Stimulated activated CD8-positive, alpha-beta memory T cell treated with anti-CD3 and anti-CD28 coated beads, Interleukin-4, amount 100 ng/mL, for 4 hours (primary cell): ENCODE measurements at places on chromosomes 16 and 17.

GRCh38 chr17:19705201-19705600 is 11.2 kb downstream of the SLC47A2 start:
- no peak for DNase-seq

GRCh38 chr17:67411397-67411796 is 34.3 kb downstream of the PITPNC1 start:
- no peak for DNase-seq

GRCh38 chr16:29744541-29745101 is 1.2 kb downstream of the C16orf54 start:
- no peak for DNase-seq

DNA sequence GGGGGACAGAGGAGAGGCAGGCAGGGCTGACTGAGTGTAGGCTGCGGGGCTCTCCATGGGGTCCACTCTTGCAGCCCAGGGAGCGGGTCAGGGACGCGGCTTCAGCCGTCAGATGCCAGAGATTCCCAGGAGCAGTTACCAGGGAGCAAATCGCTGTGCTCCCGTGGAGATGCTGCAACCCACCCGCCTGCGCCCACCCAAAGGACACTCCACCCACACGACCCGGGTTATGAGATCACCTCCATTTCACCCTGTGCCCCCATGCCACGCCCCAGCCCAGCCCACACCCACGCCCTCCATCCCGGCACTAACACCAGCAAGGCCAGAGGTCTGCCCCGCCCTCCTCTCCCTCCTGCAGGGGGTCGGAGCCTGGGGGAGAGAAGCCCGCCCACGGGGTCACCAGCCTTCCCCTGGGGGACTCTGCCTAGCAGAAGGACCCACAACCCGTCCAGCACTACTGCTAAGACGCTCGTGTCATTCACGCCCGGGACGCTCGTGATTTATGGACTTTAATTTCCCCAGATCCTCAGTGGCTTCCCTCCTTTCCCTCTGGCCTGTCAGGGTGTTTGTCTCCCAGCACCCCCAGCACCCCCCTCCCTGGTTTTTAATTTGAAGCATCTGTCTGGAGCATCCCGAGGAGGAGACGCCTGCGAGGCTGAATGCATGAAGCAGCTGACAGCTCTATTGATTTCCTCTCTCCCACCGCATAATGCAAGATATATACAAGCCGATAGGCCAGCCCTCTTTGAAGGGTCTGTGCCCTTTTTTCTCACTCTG is 6.7 kb upstream of the RPL38 start:
- no peak for DNase-seq

DNA sequence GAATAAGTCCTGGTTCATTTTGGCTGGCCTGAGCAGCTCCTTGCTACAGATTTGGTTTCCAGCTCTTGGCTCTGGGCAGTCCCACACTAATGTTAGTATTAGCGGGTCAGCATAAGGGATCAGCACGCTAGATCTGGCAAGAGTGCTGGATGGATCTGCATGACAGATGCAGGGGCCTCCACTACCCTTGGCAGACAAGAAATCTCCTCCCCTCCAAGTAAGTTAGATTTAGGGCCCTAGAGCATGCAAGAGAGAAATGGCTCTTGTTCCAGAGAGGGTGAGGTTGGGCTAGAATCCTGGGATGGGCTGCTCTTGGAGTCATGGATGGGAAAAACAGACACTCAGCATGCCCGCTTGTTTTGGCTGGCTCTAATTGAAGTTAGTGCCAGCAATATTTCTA is 414.3 kb downstream of the RBFOX1 start:
- DNase-seq: no peak

GRCh38 chr17:19456016-19456927 is 45.2 kb downstream of the RNF112 start:
- no peak for DNase-seq

DNA sequence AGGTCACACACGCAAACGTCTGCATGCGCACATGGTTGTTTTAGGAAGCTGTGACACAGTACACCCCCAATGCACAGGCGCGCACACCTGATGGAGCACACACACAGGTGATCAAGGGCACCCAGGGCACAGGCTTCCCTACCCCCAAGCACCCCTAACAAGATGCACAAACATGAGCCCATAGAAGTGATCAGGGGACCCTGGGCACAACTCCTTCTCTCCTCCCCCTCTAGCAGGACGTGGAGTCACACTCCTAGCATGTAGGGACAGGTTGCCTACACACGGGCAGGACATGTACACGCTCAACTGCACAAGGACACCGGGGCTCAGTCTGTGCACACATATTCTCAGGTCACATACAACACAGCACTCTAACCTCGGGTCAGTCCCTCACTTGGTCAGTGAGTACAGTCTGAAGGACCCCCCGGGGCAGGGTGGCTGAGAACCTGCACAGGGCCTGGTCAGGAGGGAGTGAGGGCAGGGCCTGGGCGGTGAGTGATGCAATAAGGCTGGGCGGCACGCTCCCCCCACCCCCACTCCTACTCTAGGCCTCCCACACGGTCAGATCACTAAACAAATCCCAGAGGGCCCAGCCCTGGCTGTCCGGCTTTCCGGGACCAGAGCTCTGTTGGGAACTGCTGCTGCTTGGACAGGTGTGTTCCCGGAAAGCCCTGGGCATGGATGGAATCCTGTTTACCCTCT is 751 bp upstream of the DOC2B start:
- DNase-seq: no peak

- no peak for DNase-seq
These were observed 263.1 kb downstream of the PHKB start for GRCh38 chr16:47724115-47724785.

DNA sequence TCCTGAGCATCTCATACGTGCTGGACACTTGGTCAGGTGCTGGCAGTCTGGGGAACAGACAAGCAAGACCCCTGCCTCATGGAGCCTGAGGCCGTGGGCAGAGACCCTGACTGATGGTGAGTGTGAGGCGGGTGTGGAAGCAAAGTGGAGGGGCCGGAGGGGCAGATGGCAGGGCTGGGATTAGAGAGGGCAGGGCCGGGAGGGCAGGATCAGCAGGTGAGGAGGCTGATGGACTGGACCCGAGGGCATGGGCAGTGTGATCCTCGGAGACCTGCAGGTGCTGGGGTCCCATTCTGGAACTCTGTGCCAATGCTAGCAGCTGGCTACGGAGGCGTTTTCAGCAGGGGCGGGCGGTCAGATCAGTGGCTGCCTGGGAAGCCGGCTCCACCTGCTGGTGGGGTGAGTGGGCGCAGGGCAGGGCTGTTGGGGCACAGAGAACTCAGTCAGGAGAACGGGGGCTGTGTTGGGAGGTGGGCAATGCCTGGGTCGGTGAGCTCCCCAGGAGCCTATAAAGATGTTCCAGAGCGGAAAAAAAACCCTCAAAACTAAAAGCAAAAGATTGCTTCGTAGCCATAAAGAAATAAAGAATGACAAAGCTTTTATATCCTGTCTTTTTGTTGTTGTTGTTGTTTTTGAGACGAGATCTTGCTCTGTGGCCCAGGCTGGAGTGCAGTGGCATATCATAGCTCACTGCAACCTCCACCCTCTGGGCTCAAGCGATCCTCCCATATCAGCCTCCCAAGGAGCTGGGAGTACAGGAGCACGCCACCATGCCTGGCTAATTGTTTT is 8.9 kb upstream of the C16orf74 start:
- DNase-seq: no peak

DNA sequence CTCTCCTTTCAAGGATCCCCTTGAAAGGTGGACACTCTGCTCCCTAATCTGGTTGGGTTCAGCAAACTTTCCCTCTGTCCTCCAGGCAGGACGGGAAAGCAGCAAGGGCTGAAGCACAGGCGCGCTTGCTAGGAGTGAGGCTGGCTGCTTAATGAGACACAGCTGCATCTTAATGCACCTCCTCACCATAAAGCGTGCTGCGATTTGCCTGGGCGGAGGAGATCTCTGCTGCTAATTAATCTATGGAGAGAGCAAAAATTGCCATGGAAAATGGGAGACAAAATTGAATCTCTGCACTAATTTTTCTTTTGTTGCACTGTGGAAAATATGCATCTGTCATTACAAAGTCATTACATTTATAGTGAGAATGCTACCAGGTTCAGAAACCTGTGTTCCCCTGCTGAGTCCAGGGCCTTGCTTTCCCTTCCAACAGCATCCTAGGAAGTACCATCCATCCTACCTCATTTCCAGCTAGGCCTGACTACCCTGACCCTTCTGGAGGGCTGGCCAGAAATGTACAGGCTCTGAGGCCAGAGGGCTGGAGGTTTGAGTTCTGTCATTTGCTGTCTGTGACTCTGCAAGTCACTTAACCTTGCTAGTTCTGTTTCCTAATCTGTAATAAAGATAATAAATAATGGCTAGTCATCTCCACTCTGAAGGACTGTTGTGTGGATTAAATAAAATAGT is 43.5 kb upstream of the BCAR1 start:
- no peak for DNase-seq

DNA sequence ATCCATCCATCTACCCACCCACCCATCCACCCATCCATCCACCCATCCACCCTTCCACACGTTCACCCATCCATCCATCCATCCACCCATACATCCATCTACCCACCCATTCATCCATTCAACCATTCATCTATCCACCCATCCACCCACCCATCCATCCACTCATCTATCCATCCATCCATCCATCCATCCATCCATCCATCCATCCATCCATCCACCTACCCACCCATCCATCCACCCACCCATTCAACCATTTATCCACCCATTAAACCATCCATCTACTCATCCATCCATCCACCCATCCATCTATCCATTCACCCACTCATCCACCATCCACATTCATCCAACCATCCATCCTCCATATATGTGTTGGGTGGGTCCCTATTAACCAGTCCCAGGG is 26.2 kb upstream of the RPTOR start:
- no peak for DNase-seq

GRCh38 chr16:56647641-56648431 is 3.9 kb upstream of the MT1B start:
- DNase-seq: no peak

- no peak for DNase-seq
These were observed 8.2 kb upstream of the KRT17 start for GRCh38 chr17:41632482-41633105.

DNA sequence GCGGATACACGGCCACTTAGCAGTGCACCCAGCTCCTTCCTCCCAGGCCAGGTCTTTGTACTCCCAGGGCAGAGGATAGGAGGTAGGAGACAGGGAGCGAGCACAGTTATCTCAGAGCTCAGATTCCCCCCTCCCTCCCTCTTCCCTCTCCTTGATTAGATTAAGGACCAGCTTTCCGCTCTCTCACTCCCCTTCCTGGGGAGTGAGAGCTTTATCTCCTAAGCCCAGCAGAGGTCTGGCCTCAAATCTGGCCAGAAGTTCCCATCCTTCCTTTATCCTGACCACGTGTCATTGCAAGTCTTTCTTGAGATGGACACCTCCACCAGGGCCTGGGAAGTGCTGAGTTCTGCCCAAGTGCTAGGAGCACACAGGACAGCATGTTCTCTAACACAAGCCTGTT is 5.1 kb downstream of the ARL4D start:
- no peak for DNase-seq

DNA sequence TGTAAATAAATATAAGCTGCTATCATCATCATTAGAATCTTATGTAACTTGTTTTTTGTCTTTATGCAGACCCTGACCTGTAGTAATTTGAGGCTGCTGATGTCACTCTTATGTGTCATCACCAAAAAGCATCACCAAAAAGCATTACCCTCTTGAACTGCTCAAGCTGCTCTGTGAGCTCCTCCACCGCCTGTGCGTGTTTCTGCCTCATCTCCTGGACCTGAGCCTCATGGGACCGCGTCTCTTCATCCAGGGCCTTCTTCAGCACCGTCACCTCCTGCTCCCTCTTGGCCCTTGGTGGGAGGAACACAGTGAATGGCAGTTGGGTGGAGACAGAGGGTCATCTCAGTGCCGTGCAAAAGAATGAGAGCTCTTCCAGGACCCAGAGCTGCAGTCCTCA is 82.4 kb downstream of the NDE1 start:
- DNase-seq: no peak

DNA sequence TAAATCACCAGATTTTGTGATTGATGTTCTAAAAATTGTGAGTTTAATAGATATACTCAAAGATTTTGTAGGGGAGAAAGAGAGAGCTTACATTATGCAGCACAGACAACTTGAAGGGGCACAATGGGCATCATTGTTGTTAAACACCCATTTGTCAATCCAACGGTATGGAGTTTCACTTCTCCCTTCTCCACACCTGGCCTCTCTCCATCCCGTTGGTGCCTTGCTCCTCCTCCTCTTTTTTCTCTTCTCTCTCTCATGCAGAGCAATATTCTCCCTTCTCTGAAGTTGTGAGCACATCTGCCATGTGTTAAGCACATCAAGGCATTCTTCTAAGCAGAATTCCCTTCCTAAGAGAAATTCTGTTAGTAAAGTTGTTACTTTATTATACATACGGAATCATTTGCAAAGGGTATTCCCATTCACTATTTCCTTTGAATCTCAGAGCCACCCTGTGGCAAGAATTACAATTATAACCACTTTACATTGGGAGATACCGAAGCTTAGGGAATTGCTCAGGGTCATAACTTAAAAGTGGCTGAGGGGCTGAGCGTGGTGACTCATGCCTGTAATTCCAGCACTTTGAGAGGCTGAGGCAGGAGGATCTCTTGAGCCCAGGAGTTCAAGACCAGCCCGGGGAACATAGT is 40.5 kb upstream of the SKAP1 start:
- DNase-seq: no peak

DNA sequence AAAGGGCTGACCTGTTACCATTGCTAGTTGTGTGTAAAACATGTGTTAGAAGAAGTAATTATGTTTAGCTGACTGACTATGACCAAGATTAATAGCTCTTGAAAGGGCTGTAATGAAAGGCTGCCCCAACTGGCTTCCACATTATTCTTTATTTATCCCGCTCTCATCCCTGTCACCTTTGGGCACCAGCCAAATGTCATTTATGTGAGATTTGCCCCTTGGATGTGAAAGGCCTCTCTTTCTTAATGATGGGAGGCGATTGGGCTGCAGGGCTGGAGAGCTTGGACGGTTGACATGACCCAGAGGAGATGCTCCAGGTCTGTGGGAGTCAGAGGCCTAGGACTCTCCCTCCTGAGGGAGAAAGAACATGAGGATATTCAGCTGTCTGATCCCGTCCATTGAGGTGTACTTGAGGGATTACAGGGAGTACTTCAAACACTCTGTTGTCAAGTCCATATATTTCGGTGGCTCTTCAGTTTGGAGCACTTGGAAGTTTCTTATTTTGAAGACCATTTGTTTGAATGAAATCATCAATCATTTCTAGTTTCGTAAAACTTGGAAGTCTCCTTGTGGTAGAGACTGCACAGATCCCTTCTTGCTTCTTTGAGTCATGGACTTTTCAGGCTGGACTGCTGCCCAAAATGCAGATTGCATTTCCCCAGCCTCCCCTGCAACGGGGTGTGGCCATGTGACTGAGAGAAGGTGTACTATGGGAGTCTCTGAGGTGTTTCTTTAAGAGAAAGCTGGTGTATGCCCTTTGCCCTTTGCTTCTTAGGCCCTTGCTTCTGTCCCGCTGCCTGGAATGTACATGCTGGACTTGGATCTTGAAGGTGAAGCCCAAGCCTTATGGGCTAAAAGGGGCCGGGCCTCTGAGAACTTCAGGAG is 51.3 kb downstream of the FTO start:
- DNase-seq: no peak

- no peak for DNase-seq
These were observed 83.0 kb downstream of the N4BP1 start for GRCh38 chr16:48526958-48527331.
